ENCODE measurements at places on chromosomes 12 and 14.

GRCh38 chr14:94163796-94164195 is 10.3 kb upstream of the PPP4R4 start:
- no peak for DNase-seq

DNA sequence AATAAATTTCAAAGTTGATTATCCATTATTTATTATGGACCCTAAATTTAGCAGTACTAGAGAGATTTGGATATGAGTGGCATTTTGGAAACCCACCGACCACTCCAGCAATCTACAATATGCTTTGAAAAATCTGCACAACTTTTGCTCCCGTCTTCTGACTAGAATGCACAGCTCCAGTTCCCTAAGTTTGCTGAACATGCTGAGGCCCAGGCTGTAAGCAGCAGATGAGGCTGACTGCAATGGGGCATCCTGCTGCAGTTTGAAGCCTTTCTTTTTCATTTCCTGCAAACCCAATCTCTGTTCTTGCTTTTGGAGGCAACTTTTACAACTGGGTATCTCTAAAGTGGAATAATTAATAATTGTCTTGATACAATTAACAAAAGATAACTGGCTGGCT is 405.8 kb downstream of the ATP23 start:
- DNase-seq: no peak

- no peak for DNase-seq
Observed at GRCh38 chr12:47930634-47931033, 25.8 kb upstream of the VDR start.

DNA sequence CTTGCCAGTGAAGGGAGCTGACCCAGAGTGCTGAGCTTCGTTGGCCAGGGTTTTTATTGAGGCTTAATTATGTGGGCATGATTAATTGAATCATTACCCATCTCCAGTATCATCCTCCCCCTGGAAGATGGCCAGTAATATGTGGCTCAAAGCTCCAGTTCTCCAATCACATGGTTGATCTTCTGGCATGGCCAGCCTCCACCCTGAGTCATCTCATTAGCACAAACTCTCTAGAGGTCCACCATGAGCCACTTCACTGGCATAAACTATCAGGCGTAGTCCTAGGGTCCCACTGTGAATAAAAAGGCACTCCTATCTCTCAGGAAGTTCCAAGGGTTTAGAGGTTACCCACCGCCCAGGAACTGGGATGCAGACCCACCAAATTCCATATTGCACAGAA is 135.0 kb downstream of the ANO6 start:
- no peak for DNase-seq

- no peak for DNase-seq
Observed at GRCh38 chr14:35471803-35472202, 62.2 kb upstream of the INSM2 start.

DNA sequence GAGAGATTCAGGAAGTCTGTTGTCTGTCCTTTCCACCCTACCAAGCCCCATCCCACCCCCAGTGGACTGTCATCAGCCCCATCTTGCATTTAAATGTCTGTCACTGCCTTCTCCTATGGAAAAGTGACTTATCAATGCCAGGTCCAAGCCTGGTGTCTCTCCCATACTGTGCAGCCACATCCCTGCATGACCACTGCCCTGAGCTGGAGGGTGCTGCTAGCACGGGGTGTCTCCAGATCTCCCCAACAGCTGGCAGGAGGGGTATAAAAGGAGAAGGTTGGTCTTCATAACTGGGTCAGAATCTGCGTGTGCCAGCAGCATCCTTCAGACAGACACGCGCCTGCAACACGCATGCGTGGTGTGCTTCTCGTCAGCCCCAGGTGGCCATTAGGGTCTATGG is 154.4 kb upstream of the HIF1A start:
- DNase-seq: no peak

GRCh38 chr12:75747572-75748021 is 236.2 kb upstream of the KRR1 start:
- no peak for DNase-seq

DNA sequence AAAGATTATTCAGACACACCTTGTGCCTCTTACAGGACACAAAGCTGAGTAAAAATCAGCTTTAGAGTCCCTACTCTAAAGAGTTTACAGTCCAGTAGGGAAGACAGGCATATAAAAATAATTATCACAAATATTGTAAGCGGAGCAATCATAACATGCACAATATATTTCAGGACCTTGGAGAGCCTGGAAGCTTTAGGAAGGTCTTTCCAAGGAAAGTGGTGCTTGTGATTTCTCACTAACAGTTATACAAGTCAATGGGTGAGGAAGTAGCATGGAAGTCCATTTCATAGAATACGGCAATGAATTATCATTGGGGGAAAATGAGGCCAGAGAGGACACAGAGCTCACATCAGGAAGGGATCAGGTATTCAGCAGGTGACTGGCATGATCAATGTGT is 268.3 kb downstream of the C12orf50 start:
- DNase-seq: no peak

- DNase-seq: no peak
Observed at GRCh38 chr14:92259613-92260357, 63.2 kb upstream of the SLC24A4 start.

DNA sequence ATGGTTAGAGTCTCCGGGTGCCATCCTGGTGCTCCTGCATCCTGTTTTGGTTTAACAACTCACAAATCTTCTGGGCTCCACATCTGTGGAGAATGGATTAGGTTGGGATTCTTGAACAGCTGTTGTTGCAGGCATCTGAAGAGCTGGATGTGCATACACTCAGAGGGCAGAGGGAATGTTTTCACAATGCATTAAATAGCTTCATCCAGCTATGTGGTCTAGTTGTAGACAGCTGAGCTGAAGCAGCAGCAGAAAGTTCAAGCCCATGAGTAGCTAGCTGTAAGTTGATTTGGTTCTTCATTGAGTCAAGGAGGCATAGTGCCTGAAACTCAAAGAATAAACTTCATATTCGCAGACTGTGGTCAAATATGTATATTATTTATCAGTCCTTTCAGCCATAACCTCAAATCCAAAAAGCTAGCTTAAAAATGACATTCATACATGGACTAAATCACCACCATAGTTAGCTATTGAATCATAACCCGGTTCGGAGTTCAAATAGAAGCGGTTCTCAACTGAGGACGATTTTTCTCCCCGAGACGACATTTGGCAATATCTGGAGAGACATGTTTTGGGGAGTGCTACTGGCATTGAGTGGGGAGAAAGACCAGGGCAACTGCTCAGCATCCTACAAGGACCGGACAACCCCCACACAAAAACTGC is 858 bp upstream of the ANKRD13A start:
- no peak for DNase-seq

DNA sequence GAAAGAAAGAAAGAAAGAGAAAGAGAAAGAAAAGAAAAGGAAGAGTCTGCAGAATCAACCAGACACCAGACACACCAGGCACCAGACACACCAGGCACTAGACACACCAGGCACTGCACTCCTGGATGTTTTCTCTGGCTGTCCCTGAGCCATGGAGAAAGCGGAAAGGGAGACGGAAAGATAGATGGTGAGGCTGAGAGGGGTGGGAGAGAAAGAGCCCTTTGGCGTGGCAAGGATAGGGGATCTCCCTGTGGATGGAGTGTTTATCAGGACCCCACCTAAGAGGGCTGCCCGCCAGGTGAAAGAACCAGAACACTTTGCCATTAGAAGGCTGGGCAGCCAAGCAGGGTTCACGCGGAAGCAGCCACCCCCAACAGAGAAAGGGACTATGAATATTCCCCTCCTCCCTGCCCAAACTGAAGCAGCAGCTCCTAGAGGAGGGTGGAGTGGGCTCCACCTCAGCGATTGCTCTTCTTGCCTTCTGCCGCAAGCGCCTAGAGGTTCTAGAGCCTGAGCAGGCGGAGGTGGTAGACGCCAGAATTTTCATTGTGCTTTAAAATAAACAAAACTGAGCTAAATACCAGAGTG is 13.4 kb downstream of the ST8SIA1 start:
- no peak for DNase-seq

DNA sequence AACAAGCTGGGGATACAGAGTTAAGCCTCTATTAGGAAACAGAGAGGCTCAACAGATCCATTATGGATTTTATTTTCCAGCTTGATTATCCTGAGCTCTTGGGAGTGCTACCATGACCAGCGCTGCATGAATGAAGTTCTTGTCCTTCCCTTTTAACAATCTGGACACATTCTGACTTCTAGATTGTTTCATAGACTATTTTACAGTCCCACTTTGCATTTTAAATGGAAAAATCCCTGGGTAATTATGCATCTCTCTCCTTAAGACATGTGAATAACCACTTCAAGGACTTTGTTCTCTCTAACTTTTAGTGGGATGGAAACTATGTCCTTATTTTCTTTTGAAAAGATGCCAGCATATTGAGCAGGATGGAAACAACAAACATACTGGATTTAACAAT is 2.0 kb downstream of the CCDC198 start:
- no peak for DNase-seq

DNA sequence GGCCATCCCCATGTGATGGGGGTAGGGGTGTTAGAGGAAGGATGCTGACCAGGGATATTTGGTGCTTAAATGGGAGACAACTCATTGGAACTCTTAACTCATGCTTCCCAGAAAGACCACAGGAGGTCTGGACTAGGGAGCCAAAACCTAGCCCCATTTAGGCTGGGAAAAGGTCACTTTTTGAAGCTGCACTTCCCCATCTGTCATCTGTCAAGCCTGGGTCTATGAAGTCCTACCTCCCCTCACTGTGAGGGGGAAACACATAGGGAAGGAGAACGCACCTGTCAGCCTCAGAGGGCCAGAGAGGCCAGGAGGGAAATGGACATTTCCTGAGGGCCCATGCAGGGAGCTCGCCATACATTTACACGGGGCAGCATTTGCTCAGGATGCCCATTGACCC is 321.0 kb downstream of the BCL11B start:
- no peak for DNase-seq

Measured in stimulated activated CD8-positive, alpha-beta memory T cell treated with anti-CD3 and anti-CD28 coated beads, Interleukin-4, amount 100 ng/mL, for 1 hour (primary cell).